Neural crest cell (in vitro differentiated cells): ENCODE measurements at places on chromosomes 4 and X.

DNA sequence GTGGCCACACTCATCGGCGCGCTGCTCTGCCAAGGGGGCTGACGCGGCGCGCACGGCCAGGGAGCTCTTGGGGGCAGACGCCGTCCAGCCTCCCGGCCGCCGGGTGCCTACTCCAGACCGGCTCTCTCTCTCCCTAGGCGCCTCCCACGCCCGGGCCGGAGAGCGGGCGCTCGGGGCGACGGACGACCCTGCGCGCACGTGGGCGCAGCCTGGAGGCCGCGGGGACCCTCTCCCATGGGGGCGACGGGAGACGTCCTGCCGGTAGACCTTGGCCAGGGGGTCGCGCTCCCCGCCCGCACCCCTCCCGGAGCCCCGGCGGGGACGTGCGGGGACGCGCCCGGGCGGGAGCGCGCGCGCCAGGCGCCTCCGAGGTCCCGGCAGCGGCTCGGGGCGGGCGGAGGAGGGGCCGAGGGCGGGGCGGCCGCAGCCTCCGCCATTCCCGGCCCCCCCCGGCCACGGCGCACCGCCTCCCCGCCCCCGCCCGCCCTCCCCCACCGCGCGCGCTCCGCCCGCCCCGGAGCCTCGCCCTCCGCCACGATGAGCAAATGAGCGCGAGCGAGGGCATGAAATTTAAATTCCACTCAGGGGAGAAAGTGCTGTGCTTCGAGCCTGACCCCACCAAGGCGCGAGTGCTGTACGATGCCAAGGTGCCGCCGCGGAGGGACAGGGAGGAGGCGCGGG is at the start of gene MSL3:
Gene MSL3 (plus strand): TSS at position 519 of the 681 bp plus-strand sequence. CDS start 27 bp downstream, at position 546.
- peaks cover 5% of the 10 kb centered on the region for H3K36me3 ChIP-seq
- peaks cover 12% of the 10 kb centered on the region for H3K27me3 ChIP-seq
- peak within 1 kb of the TSS; percentile 98 for H3K4me3 ChIP-seq
- peak within 1 kb of the TSS; percentile 65 for H3K27ac ChIP-seq
- DNase-seq = peak; percentile 39
- H3K4me1 ChIP-seq = peaks cover 12% of the 10 kb centered on the region

DNA sequence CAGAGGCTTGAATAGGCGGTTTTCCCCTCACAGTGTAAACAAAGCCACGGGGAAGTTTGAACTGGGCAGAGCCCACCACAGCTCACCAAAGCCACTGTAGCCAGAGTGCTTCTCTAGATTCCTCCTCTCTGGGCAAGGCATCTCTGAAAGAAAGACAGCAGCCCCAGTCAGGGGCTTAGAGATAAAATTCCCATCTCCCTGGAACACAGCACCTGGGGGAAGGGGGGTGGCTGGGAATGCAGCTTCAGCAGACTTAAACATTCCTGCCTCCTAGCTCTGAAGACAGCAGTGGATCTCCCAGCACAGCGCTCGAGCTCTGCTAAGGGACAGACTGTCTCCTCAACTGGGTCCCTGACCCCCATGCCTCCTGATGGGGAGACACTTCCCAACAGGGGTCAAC is 44.0 kb upstream of the USP38 start:
- peaks cover 12% of the 10 kb centered on the region for H3K36me3 ChIP-seq
- H3K27ac ChIP-seq = no peak overlapping the region
- H3K4me3 ChIP-seq = no peak overlapping the region
- no peaks in the 10 kb centered on the region for H3K4me1 ChIP-seq
- H3K27me3 ChIP-seq = no peaks in the 10 kb centered on the region
- no peak for DNase-seq

DNA sequence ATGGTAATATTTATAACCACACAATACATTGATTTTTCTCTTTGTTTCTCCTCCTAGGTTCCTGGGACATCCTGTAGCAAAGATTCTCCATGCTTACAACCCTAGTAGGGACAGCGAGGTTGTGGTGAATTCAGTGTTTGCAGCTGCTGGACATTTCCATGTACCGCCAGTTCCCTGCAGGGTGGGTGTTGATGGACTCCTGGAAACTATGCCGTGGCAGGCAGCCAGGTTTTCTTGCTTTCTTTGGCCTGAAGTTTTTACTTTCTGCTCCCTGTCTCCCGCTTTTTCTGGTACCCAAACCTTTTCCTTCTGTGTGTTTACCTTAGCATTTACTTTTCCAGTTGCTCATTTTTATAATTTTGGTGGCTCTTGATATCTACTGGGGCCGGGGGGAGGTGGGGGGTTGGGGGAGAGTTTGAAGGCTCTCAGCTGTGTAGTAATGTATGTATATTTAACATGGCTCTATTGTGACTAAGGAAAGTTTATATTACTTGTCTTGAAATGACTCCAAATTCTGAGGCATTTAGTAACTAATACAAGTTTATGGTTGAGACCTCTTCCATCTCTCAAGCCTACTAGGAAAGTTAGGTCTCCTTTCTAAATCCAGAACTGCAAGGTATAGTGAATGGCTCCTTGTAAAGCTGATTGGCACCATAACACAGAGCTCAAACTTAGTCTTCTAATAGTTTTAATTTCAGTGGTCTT is 89.7 kb downstream of the TMEM131L start:
- H3K36me3 ChIP-seq = peaks cover 26% of the 10 kb centered on the region
- H3K27ac ChIP-seq = no peak overlapping the region
- no peaks in the 10 kb centered on the region for H3K27me3 ChIP-seq
- no peak overlapping the region for H3K4me3 ChIP-seq

DNA sequence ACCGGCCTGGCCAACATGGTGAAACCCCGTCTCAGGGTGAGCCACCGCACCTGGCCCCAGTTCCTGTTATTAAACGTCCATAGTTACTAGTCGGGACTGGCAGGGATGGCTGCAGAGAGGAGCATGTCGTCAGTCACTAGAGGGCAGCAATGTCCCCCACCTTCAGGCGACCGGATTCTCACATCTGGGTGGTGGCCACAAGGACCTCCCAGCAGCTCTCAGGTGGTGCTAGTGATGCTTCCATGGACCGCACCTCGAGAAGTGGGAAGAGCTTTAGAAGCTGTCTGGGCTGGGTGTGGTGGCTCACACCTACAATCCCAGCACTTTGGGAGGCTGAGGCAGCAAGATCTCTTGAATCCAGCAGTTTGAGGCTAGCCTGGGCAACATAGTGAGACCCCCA is 13.3 kb upstream of the IL3RA start:
- H3K4me3 ChIP-seq = no peak overlapping the region
- peaks cover 6% of the 10 kb centered on the region for H3K27me3 ChIP-seq
- H3K4me1 ChIP-seq = peaks cover 4% of the 10 kb centered on the region
- no peaks in the 10 kb centered on the region for H3K36me3 ChIP-seq
- peak; percentile 47 for DNase-seq
- no peak overlapping the region for H3K27ac ChIP-seq

- peaks cover 17% of the 10 kb centered on the region for H3K4me1 ChIP-seq
- peaks cover 91% of the 10 kb centered on the region for H3K27me3 ChIP-seq
- H3K4me3 ChIP-seq = peak overlapping the region; percentile 88
These were observed 1.7 kb upstream of the GPR50 start for GRCh38 chrX:151174581-151175282.

- no peak overlapping the region for H3K4me3 ChIP-seq
- no peak for DNase-seq
- no peaks in the 10 kb centered on the region for H3K27me3 ChIP-seq
- H3K4me1 ChIP-seq = no peaks in the 10 kb centered on the region
These were observed 591.7 kb downstream of the CCSER1 start for GRCh38 chr4:90718931-90719330.

GRCh38 chr4:67785528-67785927 is 31.3 kb upstream of the GNRHR start:
- no peaks in the 10 kb centered on the region for H3K27me3 ChIP-seq
- no peaks in the 10 kb centered on the region for H3K36me3 ChIP-seq
- no peaks in the 10 kb centered on the region for H3K4me1 ChIP-seq

- H3K27me3 ChIP-seq = no peaks in the 10 kb centered on the region
- no peak overlapping the region for H3K27ac ChIP-seq
- H3K4me3 ChIP-seq = no peak overlapping the region
- no peak for DNase-seq
These were observed 54.7 kb downstream of the HOPX start for GRCh38 chr4:56626420-56626819.

GRCh38 chrX:150465881-150466775 is 102.3 kb upstream of the MTM1 start:
- no peak for DNase-seq
- H3K4me3 ChIP-seq = no peak overlapping the region
- no peaks in the 10 kb centered on the region for H3K27me3 ChIP-seq
- H3K4me1 ChIP-seq = peaks cover 15% of the 10 kb centered on the region
- H3K36me3 ChIP-seq = peaks cover 3% of the 10 kb centered on the region

GRCh38 chr4:14916554-14917297 is 85.6 kb upstream of the CPEB2 start:
- H3K4me1 ChIP-seq = peaks cover 5% of the 10 kb centered on the region
- H3K27ac ChIP-seq = no peak overlapping the region
- no peaks in the 10 kb centered on the region for H3K27me3 ChIP-seq
- no peaks in the 10 kb centered on the region for H3K36me3 ChIP-seq
- no peak overlapping the region for H3K4me3 ChIP-seq

DNA sequence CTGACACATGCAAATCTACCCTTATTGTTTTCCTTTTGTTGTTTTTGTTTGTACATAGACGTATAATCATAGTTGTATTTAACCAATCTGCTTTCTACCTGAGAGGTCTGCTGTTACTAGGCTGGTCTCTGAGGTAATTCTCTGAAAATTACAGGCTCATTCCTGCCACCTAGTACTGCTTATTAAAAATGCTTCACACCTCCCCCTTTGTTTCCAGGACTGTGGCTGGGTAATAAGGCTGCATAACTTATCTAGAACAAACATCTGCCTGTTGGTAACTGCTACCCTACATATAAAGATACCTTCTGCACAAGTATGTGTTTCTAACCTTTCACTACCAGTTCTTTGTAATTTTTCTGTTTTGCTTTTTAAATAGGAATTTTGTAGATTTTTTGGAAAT is 34.2 kb downstream of the COX7B2 start:
- DNase-seq = no peak
- H3K4me1 ChIP-seq = no peaks in the 10 kb centered on the region
- no peak overlapping the region for H3K27ac ChIP-seq
- no peak overlapping the region for H3K4me3 ChIP-seq
- H3K27me3 ChIP-seq = peaks cover 16% of the 10 kb centered on the region

- DNase-seq = no peak
- H3K36me3 ChIP-seq = no peaks in the 10 kb centered on the region
- H3K4me3 ChIP-seq = no peak overlapping the region
- no peak overlapping the region for H3K27ac ChIP-seq
- H3K4me1 ChIP-seq = no peaks in the 10 kb centered on the region
These were observed 3.4 kb downstream of the MAGEB5 start for GRCh38 chrX:26219351-26219750.

DNA sequence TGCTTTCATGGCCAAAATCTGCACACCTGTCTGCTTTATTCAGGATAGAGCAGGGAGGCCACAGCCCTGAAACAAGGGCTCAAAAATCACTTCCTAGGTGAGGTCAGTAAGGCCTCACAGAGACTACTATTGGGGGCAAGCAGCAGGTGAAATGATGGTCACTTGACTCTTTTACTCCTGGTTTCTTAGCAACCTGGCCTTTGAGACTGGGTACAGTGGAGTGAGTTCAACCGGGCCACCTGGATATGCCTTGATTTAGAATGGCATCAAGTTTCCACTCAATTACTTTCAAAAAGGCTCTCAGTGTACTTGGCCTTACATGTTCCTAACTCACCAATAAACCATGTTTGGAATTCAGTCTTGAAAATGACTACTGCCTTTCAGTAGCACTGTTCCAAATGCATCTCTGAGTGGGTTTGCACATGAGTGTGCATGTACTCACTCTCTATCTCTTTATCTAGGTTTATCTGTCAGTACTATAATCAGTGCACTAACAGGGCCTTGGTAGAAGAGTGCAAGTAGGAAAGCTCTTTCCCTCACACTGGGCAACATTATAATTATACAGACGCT is 388.2 kb downstream of the OPHN1 start:
- DNase-seq = no peak
- H3K36me3 ChIP-seq = peaks cover 14% of the 10 kb centered on the region
- H3K4me1 ChIP-seq = no peaks in the 10 kb centered on the region
- no peak overlapping the region for H3K4me3 ChIP-seq
- no peaks in the 10 kb centered on the region for H3K27me3 ChIP-seq
- H3K27ac ChIP-seq = no peak overlapping the region

DNA sequence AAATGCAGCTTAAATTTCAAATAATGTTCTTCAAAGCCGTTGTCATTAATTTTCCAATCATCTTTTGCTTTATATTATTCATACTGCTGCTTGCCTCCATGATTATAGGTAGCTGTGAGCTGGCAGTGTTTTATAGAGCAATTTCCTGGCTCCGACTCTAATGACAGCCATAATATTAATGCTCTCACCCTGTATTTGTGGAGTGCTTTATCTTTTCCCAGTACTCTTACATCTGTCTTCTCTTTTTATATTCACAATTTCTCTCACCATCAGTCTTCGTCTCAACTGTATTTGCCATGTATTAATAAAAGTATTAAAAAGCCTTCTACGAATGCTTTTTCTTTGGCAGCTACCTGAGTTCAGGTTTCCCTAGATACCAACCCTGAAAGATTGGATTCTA is 21.0 kb downstream of the ATXN3L start:
- H3K4me3 ChIP-seq = no peak overlapping the region
- peaks cover 3% of the 10 kb centered on the region for H3K4me1 ChIP-seq
- no peaks in the 10 kb centered on the region for H3K27me3 ChIP-seq
- DNase-seq = no peak
- no peak overlapping the region for H3K27ac ChIP-seq
- no peaks in the 10 kb centered on the region for H3K36me3 ChIP-seq

DNA sequence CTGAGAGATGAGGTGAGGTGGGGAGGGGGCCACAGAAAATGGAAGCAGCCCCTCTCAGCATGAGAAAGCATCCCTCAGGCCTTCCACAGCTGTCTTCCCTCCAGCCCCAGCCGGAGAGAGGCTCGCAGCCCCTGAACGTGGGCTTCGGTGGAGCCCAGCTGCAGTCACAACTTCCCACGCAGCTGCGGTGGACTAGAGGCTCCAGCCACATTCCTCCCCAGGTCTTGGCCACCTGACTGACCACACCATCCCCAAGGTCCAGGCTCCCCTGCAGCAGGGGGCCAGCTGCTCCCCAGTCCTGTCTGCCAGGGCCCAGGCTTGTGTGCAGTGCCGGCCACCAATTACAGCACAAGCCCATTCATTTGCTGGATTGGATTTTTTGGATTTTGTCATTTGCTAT is 212.3 kb upstream of the BCOR start:
- H3K4me1 ChIP-seq = no peaks in the 10 kb centered on the region
- no peak for DNase-seq
- no peak overlapping the region for H3K4me3 ChIP-seq
- no peaks in the 10 kb centered on the region for H3K27me3 ChIP-seq
- no peaks in the 10 kb centered on the region for H3K36me3 ChIP-seq
- no peak overlapping the region for H3K27ac ChIP-seq

GRCh38 chrX:131917588-131917987 is 105.5 kb upstream of the STK26 start:
- no peak for DNase-seq
- no peaks in the 10 kb centered on the region for H3K4me1 ChIP-seq
- no peak overlapping the region for H3K27ac ChIP-seq
- peaks cover 2% of the 10 kb centered on the region for H3K27me3 ChIP-seq
- H3K4me3 ChIP-seq = no peak overlapping the region

GRCh38 chrX:34559325-34559724 is 97.8 kb downstream of the TMEM47 start:
- no peaks in the 10 kb centered on the region for H3K27me3 ChIP-seq
- no peak overlapping the region for H3K27ac ChIP-seq
- no peak for DNase-seq
- H3K4me3 ChIP-seq = no peak overlapping the region
- H3K36me3 ChIP-seq = no peaks in the 10 kb centered on the region
